ENCODE measurements at places on chromosomes 13 and 19.
A peak's percentile ranks its signal among the peaks of the same experiment; 100 is the strongest.

DNA sequence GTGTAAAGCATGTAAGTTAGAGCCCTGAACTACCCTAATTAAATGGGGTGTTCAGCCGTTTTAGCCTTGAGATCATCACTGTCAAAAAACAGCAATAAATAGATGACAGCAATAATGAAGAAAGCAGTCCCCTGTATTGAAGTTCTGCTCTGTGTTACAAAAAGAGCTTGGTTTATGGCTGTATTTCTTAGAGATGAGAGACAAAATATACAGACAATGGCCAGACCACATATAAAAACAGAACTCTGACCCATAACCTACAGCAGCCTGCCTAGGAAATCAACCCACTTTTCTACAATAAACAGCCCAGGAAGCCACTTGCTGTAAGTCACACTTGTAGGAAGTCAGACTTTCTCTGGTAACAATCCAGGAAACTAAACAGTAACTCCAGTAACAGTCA, 10.8 kb downstream of the IGFL3 start:
- DNase-seq, result no peak

DNA sequence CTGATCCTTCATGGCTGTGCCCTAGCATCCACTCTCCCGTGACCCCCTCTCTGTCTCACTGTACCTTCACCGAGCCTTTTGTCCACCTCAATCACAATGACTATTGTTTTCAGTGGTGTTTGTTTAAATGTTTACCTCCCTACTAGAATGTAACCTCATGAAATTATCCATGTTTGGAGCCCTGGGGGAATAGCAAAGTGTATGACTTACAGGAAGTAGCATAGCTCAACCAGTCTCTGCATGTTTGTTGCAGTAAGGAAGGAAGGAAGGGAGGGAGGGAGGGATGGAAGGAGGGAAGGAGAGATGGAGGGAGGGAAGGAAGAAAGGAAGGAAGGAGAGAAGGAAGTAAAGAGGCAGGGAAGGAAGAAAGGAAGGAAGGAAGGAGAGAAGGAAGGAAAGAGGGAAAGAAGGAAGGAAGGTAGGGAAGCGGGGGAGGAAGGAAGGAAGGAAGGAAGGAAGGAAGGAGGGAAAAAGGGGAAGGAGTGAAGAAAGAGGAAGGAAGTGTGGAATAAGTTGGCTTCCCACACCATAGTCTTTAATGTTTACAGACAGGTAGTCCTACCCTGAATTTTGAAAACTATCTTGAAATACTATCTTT, 421.4 kb downstream of the COG6 start:
- no peak for DNase-seq

DNA sequence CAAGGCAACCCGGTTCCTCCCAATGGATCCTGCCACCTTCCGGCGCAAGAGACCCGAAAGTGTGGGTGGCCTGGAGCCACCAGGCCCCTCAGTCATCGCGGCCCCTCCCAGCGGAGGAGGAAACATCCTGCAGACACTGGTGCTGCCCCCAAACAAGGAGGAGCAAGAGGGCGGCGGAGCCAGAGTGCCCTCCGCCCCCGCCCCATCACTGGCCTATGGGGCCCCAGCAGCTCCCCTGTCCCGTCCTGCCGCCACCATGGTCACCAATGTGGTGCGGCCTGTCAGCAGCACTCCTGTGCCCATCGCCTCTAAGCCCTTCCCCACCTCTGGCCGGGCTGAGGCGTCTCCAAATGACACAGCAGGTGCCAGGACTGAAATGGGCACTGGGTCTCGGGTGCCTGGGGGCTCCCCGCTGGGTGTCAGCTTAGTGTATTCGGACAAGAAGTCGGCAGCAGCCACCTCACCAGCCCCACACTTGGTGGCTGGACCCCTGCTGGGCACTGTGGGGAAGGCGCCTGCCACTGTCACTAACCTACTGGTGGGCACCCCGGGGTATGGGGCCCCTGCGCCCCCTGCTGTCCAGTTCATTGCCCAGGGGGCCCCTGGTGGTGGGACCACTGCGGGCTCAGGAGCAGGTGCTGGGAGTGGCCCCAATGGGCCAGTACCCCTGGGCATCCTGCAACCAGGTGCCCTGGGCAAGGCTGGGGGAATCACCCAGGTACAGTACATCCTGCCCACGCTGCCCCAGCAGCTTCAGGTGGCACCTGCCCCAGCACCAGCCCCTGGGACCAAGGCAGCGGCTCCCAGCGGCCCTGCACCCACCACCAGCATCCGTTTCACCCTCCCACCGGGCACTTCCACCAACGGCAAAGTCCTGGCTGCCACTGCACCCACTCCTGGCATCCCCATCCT, 11.2 kb upstream of the PRR19 start:
- DNase-seq, result peak; percentile 84

- no peak for DNase-seq
Measured at GRCh38 chr19:51433043-51433442, 15.6 kb upstream of the SIGLEC10 start.

- DNase-seq, result no peak
Measured at GRCh38 chr19:14395262-14395661, 14.0 kb downstream of the ADGRE5 start.

GRCh38 chr19:16587833-16588823, 15.9 kb upstream of the SLC35E1 start:
- no peak for DNase-seq

DNA sequence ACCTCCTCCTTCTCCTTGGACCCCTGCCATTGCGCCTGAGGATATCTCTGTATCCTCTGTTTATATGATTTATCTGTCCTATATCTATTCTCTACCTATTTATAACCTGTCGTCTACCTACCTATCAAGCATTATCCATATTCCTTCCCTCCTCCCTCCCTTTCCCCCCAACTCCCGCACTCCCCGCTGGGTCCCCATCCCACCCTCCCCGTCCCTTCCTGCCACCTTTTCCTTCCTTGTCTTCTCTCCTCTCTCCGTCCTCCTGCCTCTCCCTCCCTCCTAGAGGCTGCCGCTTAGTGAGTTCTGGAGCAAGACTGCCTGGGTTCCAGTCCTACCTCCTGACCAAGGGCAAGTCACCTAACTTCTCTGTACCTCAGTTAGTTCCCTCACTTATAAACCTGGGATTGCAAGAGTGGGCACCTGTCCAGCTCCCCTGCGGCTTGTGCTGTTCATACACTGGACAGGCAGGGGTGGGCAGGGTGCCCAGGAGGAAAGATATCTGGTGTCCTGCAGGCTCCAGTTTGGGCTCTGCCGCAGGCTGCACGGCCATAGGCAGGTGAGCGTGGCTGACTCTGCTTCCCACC, 16.1 kb downstream of the TTYH1 start:
- DNase-seq, result no peak

DNA sequence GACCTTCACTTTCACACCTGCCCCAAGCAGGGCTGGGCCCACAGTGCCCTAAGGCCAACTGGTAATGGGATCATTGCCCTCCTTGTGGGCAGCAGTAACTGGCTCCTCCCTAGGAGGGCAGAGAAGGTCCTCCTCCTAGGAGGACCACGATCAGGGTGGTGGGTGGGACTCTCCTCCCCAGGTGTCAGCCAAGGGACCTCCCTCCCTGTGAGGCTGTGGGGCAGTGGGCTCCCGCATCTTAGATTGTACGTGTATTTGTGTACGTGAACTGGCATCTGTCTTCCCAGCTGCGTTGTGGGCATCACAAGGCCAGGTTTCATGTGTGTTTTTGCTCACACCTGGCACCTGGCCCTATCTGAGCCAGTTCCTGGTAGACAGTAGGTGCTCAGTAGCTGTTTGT, 111.8 kb downstream of the SOX1 start:
- no peak for DNase-seq

Data from HuH-7.5 (cell line).